Progenitor cell of endocrine pancreas (in vitro differentiated cells): ENCODE measurements at places on chromosomes 11 and 22.

- peak; percentile 19 for DNase-seq
Observed at GRCh38 chr22:29580200-29580810, 608 bp downstream of the NIPSNAP1 start.

- DNase-seq = no peak
Observed at GRCh38 chr11:74371269-74372052, 26.8 kb downstream of the PGM2L1 start.

GRCh38 chr22:46617207-46617985 lies 2.8 kb upstream of the GRAMD4 start:
- no peak for DNase-seq

- no peak for DNase-seq
Observed at GRCh38 chr11:35090125-35090524, 48.8 kb upstream of the CD44 start.

- DNase-seq = no peak
Observed at GRCh38 chr11:29249713-29250112, 767.1 kb downstream of the KCNA4 start.

DNA sequence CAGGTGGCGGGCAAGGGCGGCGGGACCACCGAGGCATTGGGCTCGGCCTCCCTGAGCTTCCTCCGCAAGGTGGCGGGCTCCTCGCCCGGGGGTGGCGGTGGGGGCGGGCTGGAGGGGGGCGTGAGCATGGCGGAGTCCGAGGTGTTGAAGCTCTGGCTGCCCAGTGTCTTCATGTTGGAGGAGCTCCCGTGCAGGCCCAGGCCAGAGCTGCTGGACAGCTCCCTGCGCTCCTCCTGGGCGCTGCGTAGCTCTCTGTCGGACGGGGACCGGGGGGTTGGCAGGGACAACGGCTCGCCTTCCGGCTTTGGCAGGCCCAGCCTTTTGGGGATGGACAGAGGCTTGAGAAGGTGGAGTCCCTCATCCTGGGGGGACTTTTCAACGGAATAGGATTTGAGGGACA lies 43.9 kb upstream of the BID start:
- no peak for DNase-seq

GRCh38 chr11:94897330-94897768 lies 76.0 kb downstream of the CWC15 start:
- peak; percentile 34 for DNase-seq

DNA sequence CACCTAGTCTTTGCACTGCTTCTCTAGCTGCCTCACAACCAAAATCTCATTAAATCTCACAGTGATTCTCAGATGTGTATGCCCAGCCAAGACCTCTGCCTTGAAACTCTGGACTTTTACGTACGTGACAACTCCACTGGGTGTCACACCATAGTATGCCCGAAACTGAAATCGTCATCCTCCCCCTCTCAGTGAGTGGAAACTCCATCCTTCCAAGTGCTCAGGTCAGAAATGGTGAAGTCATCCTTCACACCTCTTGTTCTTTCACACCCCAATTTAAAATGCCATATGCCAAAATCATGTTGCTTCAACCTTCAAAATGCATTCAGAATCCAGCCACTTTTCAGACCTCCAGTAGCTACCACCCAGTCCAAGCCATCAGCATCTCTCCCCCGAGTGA lies 42.5 kb downstream of the SFI1 start:
- no peak for DNase-seq

DNA sequence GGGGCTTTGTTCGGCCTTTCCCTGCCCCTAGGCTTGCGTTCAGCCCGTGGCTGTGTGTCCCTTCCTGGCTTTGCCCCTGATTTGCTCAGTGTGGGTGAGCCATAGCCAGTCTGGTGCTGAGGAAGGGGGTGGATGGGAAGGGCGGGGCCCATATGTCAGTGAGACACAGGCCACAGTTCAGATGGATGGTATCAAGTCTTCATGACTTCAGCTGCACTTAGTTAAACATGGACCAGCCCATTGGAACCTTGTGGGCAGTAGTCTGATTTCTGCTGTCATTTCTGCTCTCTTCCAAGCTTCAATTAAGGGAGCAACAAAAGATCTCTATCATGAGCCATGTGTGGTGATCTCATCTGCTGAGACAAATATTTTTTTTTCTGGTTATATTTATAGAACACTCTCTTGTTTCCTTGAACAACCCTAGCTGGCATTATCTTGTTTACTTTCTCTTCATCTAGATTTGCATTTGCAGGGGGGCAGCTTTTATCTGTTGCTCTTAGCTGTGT lies 21.6 kb upstream of the PEX26 start:
- DNase-seq = no peak

DNA sequence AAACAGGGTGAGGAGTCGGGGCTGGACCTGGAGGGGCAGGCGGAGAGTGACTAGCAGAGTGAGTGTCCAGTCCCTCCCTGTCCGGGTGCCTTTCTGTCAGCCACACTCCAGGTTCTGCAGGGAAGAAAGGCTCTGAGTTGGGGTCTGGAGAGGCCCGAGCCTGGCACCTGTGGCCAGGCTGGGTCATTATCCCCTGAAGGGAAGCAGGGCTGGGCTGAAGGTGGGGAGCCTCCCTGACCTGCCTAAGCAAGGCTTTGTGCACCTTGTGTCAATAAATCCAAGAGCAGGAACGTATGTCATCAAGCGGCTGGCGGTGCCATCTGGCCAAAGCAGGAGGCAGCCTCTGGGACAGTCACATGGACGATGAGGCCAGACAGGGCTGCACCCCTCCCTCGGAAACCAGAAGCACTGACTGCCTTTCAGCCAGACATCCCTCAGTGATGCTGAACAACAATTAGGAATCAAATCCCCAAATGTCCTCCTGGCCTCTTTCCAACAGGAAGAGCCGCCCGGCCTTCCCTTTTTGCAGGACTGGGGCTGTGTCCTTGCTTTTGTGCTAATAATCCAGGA lies 73.9 kb upstream of the FGF3 start:
- DNase-seq = no peak

GRCh38 chr22:44547371-44547770 lies 49.3 kb upstream of the RTL6 start:
- DNase-seq = no peak

DNA sequence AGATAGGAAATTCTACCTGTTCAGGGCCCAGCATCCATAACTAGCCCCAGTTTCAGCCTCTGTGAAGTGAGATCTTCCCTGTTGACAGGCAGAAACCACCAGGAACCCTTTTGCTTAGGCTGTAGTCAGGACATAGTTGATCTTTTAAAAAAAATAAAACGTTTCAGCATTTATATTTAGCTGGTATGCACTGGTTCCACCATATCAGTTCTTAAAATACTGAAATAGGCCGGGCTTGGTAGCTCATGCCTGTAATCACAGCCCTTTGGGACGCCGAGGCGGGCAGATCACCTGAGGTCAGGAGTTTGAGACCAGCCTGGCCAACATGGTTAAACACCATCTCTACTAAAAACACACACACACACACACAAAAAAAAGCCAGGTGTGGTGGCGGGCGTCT lies 35.3 kb downstream of the GALNT18 start:
- DNase-seq = no peak

GRCh38 chr11:827897-828192 lies at the start of gene CRACR2B:
CRACR2B (plus strand) TSS chr11:827919; CDS start chr11:828608, 689 bp downstream.
- no peak for DNase-seq

DNA sequence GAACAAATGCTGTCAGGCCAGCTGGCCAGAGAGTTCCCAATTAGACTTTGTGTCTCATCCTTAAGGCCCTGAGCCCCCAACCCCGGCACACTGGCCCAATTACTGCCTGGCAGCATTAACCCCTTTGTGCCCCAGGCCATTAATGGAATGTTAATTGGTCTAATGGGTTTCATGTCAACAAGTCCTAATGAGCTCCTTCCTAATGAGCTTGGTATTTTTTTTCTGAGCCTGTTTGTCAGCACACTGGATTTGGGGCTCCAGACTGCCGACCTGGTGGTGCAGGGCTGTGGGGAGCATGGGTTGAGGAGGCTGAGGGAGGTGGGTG lies 148.8 kb downstream of the FEZ1 start:
- no peak for DNase-seq

GRCh38 chr11:128200467-128200866 lies 386.9 kb downstream of the ETS1 start:
- no peak for DNase-seq

DNA sequence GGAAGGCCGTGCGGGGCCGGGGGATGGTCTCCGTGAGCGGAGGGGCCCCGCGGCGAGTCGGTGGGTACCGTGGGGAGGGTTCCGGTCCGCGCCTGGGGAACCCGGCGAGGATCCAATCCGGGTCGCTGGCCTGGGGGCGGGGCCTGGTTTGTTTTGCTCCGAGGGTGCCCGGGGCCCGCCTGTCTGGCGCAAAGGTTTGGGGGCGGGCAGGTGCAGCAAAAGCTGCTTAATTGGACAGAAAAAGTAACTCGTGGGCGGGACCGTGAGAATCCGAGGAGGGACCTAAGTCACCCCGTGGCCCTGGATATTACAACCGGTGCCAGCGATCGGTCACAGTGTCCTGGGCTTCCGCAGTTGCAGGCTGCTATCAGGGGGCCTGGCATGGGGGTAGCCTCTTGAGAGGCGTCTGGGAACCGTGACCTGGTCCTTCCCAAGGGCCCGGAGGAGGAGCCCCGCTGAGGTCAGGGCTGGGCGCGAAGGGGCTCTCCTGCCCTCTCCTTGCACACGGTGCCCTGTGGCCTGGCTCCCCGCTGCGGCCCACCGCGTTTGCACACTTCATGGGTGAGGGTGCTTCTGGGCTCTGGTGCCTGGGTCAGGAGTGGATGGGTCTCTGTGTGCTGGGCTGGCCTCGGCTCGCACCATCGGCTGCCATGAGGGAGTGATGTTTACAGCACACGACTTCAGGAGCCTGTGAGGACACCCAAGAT lies 1.4 kb downstream of the PNPLA2 start:
- DNase-seq = peak; percentile 60

DNA sequence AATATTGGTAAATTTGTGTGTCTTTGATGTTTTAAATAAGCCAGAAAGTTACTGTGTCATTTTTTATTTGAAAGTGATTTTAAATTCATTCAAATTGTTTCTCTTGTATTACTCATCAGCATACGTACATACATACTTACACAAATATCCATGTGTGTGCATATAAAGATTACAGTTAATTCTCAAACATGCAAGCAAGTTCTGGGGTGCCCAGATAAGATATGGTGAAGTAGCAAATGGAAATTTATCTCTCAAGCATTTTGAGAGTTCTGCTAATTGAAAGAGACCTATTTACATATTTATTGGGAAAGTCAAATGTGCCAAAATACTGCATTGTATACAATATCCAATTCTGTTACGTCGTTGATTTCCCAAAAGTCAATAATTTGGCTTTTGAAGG lies 1024.0 kb upstream of the CNTN5 start:
- DNase-seq = no peak

- DNase-seq = no peak
Observed at GRCh38 chr22:24728790-24729637, 45.5 kb downstream of the PIWIL3 start.

DNA sequence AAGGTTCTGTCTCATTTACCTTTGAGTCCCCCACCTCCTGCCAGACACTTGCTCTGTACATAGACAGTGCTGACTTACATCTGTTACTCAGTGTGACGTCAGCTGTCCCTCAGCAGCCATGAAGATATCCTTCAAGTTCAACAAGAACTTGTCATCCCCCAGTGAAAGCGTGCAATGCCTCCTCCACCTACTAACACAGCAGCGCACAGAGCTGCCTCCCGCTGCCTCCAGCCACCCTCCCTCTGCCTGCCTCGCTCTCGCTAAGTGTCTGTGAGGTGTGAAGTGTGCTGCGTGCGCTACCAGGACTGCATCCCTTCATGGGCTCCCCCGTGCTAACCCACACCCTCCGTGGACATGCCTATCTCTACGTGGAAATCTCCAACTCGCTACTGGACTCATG lies 621.4 kb downstream of the BRD1 start:
- DNase-seq = no peak

- DNase-seq = no peak
Observed at GRCh38 chr11:29629286-29629685, 387.5 kb downstream of the KCNA4 start.

- no peak for DNase-seq
Observed at GRCh38 chr11:35142481-35143075, 3.6 kb downstream of the CD44 start.

- DNase-seq = no peak
Observed at GRCh38 chr11:100705447-100705846, 18.4 kb downstream of the ARHGAP42 start.

- DNase-seq = no peak
Observed at GRCh38 chr11:86398106-86398505, 23.4 kb downstream of the CCDC81 start.

GRCh38 chr11:42172441-42172840 lies 713.0 kb upstream of the LRRC4C start:
- no peak for DNase-seq

DNA sequence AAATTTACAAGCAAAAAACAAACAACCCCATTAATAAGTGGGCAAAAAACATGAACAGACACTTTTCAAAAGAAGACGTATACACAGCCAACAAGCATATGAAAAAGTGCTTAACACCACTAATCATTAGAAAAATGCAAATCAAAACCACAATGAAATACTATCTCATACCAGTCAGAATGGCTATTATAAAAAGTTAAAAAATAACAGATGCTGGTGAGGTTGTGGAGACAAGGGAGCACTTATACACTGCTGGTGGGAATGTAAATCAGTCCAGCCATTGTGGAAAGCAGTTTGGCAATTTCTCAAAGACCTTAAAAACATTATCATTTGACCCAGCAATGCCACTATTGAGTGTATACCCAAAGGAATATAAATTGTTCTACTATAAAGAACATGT lies 72.3 kb downstream of the BBOX1 start:
- no peak for DNase-seq

- DNase-seq = no peak
Observed at GRCh38 chr11:101844608-101845007, 70.2 kb upstream of the CEP126 start.

- no peak for DNase-seq
Observed at GRCh38 chr22:44729391-44730021, 22.9 kb upstream of the ARHGAP8 start.

- no peak for DNase-seq
Observed at GRCh38 chr11:11366793-11367192, 13.7 kb upstream of the CSNK2A3 start.

DNA sequence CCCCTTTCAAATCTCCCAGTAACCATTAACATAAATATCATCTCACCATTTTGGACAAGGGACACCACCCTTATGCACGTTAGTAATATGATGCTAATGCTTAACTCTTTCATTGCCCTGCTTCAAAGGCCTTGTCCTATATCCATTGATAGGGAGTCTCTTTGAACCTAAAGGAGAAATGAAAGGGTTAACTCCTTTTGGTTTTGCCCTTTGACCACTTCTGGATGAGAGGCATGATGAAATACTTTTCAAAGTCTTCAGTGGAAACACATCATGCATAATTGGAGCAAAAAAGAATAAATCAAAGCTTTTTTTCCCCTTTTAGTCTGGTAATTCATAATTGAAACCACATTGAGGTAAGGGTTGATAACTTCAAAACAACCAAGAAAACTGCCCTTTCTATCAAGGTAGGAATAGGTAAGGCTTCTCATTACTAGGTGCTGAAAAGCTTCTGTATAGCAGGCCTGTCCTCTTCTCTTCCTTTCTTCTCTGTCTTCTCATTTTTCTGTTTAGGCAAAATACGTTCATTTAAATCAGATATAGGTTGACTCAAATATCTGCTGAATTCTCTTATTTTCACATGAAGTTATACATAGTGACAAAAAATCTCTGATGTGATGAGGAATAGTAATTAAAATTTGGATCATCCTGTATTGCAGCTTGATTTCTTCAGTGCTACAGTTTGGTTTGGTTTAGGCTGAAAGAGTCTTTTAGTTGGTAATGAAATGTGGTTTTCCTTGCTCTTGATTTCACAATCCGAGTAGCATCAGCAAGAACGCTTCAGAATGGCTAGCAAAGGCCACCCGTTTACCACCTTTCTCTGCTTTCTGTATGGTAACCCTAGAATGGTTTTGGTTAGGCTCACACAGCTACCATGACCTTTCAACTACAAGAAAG lies 94.8 kb downstream of the EXT2 start:
- DNase-seq = no peak
